Stimulated activated CD4-positive, alpha-beta T cell treated with anti-CD3 and anti-CD28 coated beads, Interleukin-1b, Interleukin-23, amount 100 ng/mL, for 48 hours (primary cell): ENCODE measurements at places on chromosomes 4 and X.
A peak's percentile ranks its signal among the peaks of the same experiment; 100 is the strongest.

- DNase-seq = no peak
These were observed 361.4 kb downstream of the TEX13C start for GRCh38 chrX:125681058-125681457.

GRCh38 chr4:189084671-189085070 lies 856.0 kb upstream of the FRG1 start:
- DNase-seq = no peak

GRCh38 chrX:24259544-24260240 lies 54.2 kb downstream of the SUPT20HL2 start:
- peak; percentile 13 for DNase-seq

- no peak for DNase-seq
These were observed 17.8 kb downstream of the TBC1D1 start for GRCh38 chr4:37908488-37909331.

GRCh38 chr4:100926039-100926717 lies 408.4 kb upstream of the EMCN start:
- DNase-seq = no peak

DNA sequence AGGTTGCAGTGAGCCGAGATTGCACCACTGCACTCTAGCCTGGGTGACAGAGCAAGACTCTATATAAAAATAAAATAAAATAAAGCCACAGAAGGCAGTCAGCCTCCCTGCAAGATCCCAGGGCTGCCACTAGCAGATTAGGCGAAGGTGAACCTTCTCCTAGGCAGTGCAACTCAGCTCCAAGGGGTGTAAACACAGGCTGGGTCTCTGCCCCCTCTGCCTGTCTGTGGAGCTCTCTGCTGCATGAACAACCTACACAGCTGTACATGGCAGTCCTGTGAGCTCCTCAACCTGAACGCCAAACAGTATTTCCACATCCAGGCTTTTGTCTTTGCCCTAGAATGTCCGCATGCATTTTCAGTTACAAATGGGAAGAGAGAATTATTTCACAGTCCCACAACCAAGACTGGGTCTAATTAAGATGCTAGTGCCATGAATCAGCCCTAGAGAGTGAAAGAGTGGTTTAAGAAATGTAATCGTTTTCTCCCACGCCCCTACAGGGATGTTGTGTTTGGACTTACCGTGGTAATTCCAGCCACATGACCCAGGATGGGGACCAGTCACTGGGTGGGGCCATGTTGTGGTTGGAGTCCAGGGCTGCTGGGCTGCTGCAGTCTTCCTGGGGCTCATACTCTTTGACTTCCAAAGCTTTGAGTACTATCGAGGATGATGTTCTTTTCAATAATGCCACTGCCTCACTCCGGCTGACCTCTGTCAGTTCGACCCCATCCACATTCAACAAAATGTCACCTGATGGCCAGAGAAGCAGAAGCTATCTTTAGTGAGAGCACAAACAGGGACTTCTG lies 99.0 kb downstream of the FIP1L1 start:
- no peak for DNase-seq

GRCh38 chr4:151715881-151716280 lies 44.9 kb downstream of the GATB start:
- DNase-seq = no peak

DNA sequence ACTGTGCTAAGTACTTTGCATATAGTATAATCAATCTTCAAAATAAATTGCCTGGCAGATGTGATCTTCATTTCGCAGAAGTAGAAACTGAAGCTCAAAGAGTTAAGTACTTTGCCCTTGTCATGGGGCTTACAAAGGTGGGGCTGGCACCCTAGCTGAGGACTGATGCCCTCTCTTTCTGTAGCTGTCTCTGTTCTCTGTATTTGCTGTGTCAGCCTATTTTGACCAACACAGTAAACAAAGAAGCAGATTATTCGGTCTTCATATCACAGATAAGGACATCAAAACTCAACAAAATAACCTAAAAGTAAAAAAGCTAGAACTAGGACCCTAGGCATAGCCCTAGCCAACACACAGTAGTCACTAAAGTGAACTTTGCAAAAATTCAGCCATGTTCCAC lies 570.5 kb upstream of the TENM3 start:
- no peak for DNase-seq

- DNase-seq = no peak
These were observed 352.9 kb downstream of the RAPGEF2 start for GRCh38 chr4:159455675-159456237.

DNA sequence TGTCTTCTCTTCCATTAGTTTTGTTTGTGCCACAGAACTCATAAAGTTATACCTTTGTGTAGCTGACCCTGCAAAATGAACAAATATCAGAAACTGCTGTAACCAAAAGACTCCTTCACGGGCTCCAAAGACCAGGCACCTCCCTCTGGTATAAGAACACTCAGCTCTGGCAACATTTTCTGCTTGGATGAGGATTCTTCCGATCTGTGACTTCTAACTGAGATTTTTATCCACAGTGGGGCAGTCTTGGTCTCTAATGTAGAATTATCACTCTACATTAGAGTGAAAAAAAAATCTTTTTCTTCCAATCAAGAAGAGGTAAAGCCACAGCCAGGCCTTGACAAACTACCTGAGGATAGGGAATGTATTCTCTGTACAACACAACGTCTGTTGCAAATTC lies 38.5 kb upstream of the PRSS48 start:
- no peak for DNase-seq

GRCh38 chr4:148061795-148062194 lies 329.9 kb downstream of the ARHGAP10 start:
- no peak for DNase-seq
